T47D (cell line): ENCODE measurements at places on chromosomes 3 and 15.

- DNase-seq: no peak
Measured at GRCh38 chr3:120498556-120499346, 48.0 kb upstream of the FSTL1 start.

DNA sequence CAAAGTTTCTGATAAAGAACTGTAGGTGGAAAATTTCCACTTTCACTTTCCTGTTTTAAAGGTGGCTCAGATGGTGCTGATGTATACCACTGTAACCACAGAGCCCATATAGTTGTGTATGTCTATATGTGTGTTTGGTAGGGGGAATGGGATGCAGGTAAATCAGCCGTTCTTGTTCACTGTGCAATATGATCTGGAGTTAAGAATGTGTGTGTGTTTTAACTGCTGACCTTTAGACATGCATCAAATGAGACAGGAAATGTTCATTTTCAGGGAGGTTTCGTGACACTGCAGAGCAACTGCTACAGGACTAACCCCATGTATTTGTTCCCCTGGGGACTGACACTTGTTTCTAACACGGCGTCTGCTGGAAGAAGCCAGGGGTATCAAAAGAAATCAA is 180.5 kb downstream of the TAFA4 start:
- no peak for DNase-seq

DNA sequence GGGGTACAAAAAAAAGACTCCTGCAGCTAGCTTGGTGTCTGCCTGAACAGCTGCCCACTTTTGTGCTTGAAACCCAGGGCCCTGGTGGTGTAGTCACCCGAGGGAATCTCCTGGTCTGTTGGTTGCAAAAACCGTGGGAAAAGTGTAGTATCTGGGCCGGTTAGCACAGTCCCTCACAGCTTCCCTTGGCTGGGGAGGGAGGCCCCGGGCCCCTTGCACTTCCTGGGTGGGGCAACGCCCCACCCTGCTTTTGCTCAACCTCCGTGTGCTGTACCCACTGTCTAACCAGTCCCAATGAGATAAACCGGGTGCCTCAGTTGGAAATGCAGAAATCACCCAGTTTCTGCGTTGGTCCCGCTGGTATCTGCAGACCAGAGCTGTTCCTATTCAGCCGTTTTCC is 211.7 kb upstream of the ZPLD1 start:
- DNase-seq: no peak

DNA sequence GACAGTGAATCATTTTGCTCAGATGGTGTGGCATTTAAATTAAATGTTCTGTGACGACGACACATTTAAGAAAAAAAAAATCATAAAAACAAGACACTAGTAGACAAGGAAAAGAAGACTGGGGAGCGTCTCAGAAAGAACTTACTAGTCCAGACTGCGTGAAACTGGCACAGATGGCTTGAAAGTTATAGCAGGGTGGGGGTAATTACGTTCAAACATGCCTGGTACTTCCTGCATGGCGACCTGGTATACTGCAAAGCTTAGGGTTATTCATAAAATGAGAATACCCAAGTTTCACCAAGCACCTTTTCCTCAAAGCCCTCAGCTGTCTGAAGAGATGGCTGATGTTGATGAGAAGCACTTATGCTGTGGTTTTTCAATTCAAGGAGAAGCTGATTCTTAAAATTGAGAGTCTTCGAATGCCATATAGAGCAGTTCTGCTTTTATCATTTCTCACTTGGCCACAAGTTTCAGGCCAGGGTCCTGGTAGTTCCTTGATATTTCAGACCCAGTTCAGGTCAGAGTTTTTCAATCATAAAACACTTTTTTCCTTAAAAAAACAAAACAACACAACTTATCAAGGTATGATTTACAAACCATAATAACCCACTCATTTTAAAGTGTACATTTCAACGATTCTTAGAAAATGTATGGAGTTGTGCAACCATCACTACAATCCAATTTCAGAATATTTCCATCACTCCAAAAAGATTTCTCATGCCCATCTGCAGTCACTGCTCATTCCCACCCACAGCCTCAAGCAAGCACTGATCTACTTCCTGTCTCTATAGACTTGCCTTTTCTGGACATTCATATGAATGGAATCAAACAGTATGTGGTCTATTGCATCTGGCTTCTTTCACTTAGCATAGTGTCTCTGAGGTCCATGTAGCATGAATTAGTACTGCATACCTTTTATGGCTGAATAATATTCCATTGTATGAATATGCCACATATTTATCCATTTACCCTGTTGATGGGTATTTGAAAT is 24.7 kb downstream of the PCOLCE2 start:
- no peak for DNase-seq

- no peak for DNase-seq
Measured at GRCh38 chr15:69940441-69941300, 157.0 kb downstream of the TLE3 start.

DNA sequence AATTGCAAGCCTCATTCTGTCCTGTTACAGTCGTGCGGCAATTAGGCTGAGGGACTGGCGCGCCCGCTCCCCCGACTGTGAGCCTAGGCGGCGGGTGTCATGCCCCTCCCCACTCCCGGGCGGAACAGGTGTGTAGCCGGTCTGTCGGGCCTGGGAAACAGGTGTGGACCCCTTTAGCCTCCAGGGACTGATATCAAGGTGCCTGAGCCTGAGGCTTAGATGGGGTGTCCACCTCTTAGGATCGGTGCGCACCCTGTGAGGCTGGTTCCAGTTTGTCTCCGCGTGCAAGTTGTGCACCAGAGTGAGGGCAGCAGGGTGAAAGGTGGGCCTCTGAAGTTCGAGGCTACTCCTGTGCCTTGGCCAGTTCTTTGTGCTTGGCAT is 686 bp downstream of the VPS8 start:
- no peak for DNase-seq

DNA sequence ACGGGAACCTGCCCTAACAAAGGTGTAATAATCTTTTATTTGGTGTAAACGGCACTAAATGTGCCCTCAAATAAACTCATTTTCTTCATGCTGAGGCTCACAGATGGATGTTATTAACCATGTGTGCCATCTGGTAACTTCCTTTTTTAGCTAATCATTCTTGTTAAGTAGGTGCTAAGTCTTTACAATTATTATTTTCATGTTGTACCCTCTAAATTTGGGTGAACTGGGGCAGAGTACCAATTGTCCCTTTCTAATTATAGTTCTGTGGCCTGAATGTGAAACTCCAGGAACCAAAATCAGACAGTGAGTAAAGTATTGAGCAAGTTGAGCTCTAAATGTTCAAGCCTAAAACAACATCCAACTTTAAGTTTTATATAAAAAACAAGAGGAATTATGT is 220.7 kb upstream of the CADM2 start:
- no peak for DNase-seq

DNA sequence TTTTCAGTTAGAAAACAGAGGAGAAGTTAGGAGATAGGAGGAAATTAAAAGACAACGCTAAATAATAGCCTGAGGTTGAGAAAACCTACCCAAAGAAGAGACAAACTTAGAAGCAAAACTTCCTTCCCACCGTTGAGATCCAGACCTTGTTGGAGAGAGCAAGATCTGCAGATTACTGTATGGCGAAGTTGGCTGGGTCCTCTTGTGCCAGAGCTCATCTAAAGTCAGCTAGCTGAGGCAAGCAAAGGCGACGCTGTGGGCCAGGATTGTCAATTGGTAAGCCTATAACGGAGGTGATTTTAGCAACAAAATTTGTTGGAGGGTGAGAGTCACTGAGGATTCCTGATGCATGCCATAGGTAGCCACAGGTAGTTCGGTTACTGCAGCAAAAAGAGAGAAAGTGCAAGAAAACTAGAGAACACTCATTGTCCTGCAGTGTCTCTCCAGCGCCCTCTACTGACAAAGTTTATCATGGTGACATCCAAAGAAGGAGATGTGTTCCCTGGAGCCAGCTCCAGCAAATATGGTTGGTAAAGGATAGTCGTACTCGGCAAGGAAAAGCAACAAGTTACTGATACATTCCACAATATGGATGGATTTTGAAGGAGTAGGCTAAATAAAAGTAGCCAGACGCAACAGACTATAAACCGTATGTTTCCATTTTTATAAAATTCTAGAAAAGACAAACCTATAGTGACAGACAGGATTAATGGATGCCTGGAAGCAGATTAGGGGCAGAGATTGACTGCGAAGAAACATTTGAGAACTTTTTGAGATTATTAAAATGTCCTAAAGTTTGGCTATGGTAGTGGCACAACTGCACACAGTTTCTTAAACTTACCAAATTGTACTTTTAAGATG is 9.8 kb upstream of the OR5K4 start:
- DNase-seq: peak; percentile 82

DNA sequence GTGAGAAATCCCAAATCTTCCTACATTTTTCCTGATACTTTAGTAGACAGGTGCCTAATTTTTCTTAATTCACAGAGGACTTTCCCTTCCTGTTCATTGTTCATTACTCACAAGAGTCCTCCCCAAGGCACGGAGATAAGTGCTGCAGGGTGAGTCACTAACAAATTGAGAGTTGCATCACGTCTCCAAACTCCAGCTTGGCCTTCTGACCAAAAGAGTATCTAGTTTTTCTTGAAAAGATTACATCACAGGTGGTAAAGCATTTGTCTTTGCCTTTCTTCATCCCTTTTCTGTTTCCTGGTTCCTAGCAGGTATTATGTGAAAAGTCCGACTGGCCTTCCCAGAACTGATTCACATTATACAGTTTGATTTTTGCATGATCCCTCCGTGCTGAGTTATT is 24.9 kb upstream of the RASGRP1 start:
- DNase-seq: no peak

DNA sequence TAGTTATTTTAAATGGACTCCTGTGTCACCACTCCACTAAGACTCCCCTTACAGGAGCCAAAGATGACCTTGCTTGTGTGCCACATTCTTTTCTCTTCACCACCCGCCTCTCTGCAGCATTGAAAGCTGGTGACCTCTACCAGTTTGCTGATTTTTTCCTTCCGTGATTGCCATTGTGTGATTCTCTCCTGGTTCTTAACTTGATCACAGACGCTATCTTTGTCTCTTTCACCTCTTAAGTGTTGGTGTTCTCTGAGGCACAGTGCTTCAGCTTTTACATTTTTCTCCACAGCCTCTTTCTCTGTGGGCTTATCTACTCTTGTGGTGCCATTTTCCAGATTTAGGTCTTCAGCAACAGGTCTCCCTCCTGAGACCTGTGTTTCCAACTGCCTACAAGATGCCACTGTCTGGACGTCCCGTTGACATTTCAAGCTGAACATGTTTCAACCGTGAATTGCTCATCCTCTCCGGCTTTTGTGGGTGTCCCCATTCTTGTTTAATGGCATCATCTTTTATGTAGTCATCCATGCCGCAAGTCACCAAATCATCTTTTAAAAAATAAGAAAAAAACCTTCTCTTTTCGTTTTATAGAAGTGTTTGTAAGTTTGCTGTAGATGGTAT is 26.5 kb downstream of the IQGAP1 start:
- no peak for DNase-seq

- DNase-seq: no peak
Measured at GRCh38 chr15:88497109-88497765, 29.7 kb downstream of the MRPS11 start.

GRCh38 chr3:155347901-155348300 is 54.4 kb upstream of the STRIT1 start:
- DNase-seq: no peak

GRCh38 chr3:39443530-39443929 is 23.9 kb upstream of the MOBP start:
- DNase-seq: peak; percentile 54

GRCh38 chr3:63595221-63595620 is 57.3 kb upstream of the SNTN start:
- DNase-seq: no peak

- DNase-seq: no peak
Measured at GRCh38 chr15:51798281-51798680, 31.2 kb upstream of the TMOD3 start.

GRCh38 chr3:69848113-69848512 is 108.8 kb downstream of the MITF start:
- no peak for DNase-seq

GRCh38 chr3:38616111-38616510 is 33.4 kb downstream of the SCN5A start:
- DNase-seq: no peak

GRCh38 chr3:133488785-133489367 is 84.6 kb upstream of the CDV3 start:
- no peak for DNase-seq
